ENCODE measurements at places on chromosomes 12 and 14.

DNA sequence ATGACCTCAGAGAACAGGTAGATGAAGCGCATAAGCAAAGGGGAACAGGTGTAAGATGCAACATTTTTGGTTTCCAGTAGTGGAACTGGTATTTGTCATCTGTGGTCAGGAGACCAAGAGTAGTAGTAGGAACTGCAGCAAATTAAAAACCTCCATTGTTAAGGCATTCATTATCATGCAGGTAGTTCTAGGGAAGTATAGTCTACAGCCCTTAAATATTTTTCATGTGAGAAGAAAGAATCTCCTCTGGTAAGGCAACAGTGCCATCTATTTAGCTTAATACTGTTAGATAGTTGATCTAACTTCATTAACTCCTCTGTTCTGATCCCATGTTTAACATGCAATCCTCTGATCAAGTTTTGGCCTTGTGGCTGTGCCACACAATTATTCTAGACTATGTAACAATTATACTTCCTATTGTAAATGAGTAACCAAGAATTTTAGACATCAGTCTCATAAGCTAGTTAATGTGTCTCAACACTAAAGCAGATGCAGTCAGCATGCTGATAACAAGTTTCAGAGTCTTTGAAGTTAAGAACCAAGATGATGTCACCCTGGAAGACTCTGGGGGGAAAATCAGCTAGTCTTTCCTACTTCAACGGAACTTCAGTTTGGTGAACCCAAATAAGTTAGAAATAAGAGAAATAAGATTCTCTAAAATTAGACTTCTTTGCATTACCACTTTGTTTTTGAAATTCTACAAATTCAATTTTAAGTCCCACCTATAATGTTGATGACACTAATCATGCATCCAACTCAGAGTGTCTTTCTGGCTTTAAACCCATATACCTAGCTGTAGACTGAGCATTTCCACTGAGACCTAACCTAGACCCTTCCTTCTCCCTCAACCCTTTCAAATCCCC lies 70.9 kb downstream of the STXBP6 start:
- H3K4me1 ChIP-seq, result no peaks in the 10 kb centered on the region
- no peaks in the 10 kb centered on the region for H3K36me3 ChIP-seq
- peaks cover 19% of the 10 kb centered on the region for H3K27me3 ChIP-seq
- DNase-seq, result no peak
- H3K27ac ChIP-seq, result no peak overlapping the region

DNA sequence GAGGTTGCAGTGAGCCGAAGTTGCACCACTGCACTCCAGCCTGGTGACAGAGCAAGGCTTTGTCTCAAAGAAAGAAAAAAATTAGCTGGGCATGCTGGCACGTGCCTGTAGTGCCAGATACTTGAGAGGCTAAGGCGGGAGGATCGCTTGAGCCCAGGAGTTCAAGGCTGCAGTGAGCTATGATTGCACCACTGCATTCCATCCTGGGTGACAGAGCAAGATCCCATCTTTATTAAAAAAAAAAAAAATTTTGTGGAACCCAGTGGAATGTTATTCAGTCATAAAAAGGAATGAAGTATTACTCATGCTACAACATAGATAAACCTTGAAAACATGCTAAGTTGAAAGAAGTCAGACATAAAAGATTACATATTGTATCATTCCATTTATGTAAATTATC lies 8.3 kb upstream of the ERBB3 start:
- DNase-seq, result no peak
- H3K4me1 ChIP-seq, result peaks cover 7% of the 10 kb centered on the region
- H3K4me3 ChIP-seq, result no peak overlapping the region
- H3K27ac ChIP-seq, result no peak overlapping the region
- peaks cover 7% of the 10 kb centered on the region for H3K27me3 ChIP-seq

- no peaks in the 10 kb centered on the region for H3K27me3 ChIP-seq
- no peak overlapping the region for H3K27ac ChIP-seq
- H3K36me3 ChIP-seq, result no peaks in the 10 kb centered on the region
- H3K4me3 ChIP-seq, result no peak overlapping the region
Measured at GRCh38 chr12:79023261-79023660, 158.7 kb downstream of the SYT1 start.

GRCh38 chr14:87615822-87616679 lies 376.9 kb downstream of the GALC start:
- no peaks in the 10 kb centered on the region for H3K36me3 ChIP-seq
- H3K4me1 ChIP-seq, result no peaks in the 10 kb centered on the region
- no peak overlapping the region for H3K27ac ChIP-seq
- H3K27me3 ChIP-seq, result no peaks in the 10 kb centered on the region
- DNase-seq, result peak; percentile 33
- H3K4me3 ChIP-seq, result no peak overlapping the region

DNA sequence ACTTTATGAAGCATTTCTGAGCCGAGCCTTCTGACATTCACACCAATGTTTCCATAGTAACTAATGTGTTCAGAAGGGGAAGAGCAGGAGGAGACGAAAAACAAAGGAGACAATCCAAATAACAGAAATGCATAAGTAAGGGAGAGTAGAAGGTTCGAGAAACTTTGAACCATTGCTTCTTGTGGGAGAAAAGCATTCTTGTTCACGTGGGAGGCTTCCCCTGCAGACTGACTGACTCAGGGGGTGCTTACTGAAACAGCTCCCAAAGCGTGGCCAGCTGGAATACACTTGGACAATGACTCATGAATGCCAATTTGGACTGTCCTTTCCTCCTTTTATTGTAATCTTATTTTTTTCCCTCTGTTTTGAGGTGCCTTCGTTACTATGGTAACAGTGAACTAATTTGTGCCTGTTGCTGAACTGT lies 73.9 kb downstream of the NEDD1 start:
- H3K4me3 ChIP-seq, result no peak overlapping the region
- H3K27ac ChIP-seq, result no peak overlapping the region
- H3K36me3 ChIP-seq, result no peaks in the 10 kb centered on the region
- H3K4me1 ChIP-seq, result peaks cover 2% of the 10 kb centered on the region
